Mammary epithelial cell (primary cell): ENCODE measurements at places on chromosomes 1 and 21. TPM values are rescaled to one million over a fixed set of nuclear protein-coding genes. Genes with fewer than 3 reads are reported as not detected.
A peak's percentile ranks its signal among the peaks of the same experiment; 100 is the strongest.

The PPFIA4 gene
- total RNA-seq = 8.3 TPM

The LIN28A gene
- not detected in 2 replicates for total RNA-seq

The RPTN gene
- total RNA-seq = not detected

The DIO1 gene
- total RNA-seq = not detected in 2 replicates

The PLA2G2C gene
- total RNA-seq = not detected in 2 replicates

The RXFP4 gene
- not detected in 2 replicates for total RNA-seq

- DNase-seq = no peak
Observed at GRCh38 chr1:6560267-6560666, 5.2 kb downstream of the TAS1R1 start.

- DNase-seq = peak; percentile 50
Observed at GRCh38 chr1:31760471-31761470, 3.4 kb downstream of the ADGRB2 start.

- DNase-seq = no peak
Observed at GRCh38 chr1:201566933-201567801, 28.2 kb downstream of the NAV1 start.

DNA sequence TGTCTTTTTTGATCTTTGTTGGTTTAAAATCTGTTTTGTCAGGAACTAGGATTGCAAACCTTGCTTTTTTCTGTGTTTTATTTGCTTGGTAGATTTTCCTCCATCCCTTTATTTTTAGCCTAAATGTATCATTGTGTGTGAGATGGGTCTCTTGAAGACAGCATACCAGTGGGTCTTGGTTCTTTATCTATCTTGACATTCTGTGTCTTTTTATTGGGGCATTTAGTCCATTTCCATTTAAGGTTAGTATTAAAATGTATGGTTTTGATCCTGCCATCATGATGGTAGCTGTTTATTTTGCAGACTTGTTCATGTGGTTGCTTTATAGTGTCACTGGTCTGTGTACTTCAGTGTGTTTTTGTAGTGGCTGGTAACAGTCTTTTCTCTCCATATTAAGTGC is 14.1 kb downstream of the ZNF678 start:
- DNase-seq = no peak

GRCh38 chr1:197683895-197684553 is 91.3 kb downstream of the DENND1B start:
- DNase-seq = peak; percentile 63

GRCh38 chr1:203828503-203828902 is 32.9 kb upstream of the SNRPE start:
- no peak for DNase-seq

GRCh38 chr1:21874328-21874727 is 62.3 kb downstream of the LDLRAD2 start:
- DNase-seq = no peak

GRCh38 chr1:22507587-22507986 is 55.7 kb upstream of the EPHA8 start:
- no peak for DNase-seq

DNA sequence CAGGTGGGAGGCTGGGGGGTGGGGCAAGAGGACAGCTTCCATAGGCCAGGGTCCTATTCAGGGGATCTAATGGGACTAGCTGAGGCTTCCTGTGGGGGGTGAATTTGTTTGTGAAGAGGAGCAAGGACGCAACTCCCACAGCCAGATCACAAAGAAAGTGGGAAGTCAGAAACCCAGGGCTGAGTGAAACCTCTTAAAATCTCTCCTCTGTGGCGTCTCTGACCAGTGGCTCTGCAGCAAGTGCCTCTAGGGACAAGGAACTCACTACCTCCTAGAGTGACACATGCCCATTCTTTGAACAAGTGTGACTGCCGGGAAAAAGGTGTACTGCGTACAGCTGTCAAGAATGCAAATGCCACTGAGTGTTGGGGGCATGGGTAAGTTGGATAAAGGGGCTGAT is 187.9 kb downstream of the HIVEP3 start:
- no peak for DNase-seq

DNA sequence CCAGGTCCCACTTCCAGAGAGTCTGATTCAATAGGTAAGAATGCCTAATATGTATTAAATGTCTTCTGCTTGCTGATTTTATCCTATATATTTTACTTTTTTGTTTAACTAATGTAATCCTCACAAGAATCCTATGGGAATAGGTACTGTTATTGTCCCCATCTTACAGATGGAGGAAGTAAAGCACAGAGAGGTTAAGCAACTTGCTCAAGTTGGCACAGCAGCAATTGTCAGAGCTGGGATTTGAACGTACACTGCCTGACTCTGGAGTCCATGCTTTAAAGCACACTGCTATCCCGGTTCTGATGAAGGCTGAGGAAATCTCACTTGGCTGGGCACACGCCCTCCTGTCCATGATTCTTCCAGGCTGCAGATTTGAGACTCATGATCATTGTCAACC is 62.8 kb downstream of the IGSF21 start:
- DNase-seq = no peak

DNA sequence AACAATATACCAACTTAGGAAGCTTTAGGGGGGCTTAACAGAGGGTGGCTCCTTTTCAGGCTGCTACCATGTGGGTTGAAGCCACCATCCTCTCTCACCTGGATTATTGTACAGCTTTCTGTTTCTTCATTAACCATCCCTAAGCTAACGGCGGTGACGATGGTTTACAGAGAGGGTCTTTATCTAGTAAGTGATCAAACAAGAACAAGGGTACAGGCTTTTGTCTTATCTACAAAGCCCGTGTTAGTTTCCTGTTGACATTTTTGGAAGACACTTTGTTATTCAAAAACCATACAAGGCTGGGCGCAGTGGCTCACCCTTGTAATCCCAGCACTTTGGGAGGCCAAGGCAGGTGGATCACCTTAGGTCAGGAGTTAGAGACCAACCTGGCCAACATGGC is 20.4 kb downstream of the SLC25A33 start:
- no peak for DNase-seq

DNA sequence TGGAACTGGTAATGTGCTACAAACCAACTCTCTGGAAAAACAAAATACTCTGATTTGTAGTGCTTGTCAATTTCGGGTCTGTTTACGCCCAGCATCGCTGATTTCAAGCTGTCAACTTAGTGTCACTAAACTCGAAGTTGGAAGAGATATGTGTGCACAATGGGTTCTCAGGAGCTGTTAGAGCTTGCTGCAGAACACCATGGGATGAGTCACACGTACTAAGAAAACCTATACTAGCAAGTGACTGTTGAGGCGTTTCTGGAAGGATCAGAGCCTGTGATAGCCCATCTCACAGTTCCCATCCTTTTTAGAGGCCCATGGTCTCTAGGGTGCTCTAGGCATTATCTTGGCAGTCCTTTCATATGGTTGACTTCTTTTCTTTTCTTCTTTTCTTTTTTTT is 14.3 kb downstream of the GMEB1 start:
- DNase-seq = peak; percentile 39

GRCh38 chr1:53982763-53983104 is 35.3 kb downstream of the LDLRAD1 start:
- no peak for DNase-seq

DNA sequence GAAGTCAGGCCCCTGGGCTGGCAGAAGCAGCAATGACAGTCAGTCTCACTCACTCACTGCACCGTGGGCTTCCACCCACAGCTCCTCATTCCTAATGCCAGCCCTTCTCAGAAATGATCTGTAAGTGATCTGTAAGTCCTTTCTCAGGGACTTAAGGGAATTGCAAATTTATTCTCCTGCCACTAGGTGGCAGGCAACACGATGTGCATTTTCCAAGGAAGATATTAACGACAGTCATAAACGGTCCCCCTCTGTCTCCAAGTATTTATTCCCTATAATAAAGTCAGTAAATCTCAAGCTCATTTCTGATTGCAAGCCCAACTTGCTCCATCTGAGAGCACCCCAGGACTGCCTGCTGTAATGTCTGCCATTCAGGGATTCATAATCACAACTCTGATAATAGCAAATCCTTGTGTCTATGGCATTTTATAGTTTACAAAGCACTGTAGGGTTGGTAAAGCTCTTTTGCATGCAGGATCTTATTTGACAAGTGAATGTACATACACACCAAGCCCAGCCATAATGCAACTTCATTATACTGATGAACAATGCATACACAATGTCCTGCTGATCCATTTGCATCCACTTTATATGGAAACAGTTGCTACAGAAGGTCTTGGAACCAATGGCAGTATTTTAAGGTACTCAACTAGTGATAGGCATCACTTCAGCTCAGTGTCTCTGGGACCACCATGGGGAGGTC is 380.5 kb upstream of the CAMK1G start:
- DNase-seq = peak; percentile 40

DNA sequence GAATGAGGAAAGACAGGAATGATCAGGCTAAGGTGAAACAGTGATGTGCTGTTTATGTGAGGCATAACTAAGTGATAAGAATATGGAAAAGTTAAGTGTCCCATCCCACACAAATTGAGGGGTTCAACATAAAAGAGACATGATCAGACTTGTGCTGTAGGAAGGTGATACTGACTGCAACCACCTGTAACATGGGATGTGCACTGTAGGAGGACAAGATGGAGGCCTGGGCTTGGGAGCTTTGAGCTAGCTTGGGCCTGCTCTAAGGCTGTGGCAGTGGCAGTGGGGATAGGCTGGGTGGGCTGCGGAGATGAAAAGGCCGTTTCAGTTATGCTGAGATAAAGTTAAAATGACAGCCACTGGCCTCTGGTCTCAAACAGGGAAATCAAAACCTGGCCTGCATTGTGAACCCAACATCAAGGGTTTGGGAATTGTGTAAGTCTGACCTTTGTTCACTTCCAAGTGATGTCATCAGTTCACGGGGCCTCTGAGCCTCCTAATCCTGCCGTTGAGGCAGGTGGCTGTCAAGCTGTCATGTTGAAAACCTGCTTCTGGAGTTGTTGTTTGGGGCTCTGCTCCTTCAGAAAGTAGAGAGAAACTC is 61.2 kb upstream of the TENT5C start:
- DNase-seq = no peak

- DNase-seq = no peak
Observed at GRCh38 chr1:174152427-174152826, 6.9 kb upstream of the RABGAP1L start.

DNA sequence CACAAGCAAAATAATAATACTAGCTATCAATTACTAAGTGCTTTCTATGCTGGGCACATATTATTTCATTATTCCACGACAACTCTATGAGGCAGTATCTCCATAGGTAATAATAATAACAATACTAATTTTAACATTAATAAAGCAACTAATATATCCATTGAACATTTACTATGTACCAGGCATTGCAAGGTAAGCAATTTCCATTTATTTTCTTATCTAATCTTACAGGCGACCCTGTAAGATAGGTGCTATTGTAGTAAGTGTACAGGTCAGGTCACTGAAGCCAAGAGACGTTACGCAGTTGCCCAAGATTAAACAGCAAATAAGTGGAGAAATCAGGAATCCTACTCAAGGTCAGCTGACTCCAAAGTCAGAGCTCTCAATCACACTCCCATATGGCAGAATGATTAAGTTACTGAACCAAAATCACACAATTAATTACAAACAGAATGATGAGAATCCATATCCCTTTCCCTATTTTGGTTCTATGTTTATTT is 198.4 kb downstream of the SLC45A1 start:
- DNase-seq = no peak

- DNase-seq = no peak
Observed at GRCh38 chr1:60581455-60582220, 500.7 kb upstream of the NFIA start.

DNA sequence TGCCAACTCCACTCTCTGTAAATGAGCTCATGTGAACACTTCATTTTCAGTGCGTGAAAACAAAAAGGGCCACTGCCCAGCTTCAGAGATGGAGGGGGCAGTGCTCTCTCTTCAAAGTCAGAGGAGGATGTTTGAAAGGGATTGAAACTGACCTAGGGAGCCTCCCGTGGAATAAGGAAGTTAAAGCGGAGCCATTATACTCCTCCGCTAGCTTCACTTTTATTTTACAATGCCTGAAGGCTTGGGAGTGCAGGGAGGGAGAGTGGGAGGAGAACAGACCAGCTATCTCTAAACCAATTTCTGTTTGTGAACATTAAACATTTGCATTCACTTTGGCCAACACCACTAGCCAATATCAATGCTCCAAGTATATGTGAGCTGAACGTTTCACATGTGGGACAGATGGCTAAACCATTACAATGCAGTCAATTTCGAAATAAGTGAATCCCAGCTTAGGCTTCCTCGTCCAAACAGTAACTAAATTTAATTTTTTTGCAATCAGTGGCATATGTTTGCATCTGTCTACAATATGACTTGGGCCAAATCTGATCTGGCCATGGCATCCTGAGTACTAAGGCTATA is 126.9 kb downstream of the ESRRG start:
- DNase-seq = no peak

DNA sequence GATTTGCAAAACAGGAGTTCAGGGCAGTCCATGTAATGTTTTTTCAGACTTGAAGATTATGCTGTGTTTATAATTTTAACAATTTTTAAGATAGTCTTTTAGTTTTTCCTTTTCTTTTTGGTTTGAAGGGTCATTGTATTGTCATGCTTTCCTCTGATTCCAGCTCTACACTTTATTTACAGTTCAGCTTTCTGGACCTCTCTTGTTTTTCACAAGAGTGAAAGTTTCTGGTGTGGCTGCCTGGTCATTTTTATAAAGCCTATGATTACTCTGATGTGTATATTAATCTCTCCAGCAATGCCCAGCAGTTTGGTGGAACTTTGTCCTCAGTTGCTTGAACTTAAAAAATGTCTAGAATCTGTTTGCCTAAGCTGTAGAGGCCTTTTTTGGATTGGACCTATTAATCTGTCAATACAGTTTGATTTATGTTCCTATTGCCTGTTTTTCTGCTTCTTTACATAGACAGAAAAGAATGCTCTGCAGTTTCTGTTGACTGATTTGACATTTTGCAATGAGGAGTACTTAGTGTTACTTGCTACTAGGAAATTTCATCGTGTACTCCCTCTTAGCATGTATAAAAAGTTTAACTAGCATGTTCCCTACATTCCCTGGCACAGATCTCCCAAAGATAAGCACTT is 52.2 kb downstream of the XCL2 start:
- no peak for DNase-seq

GRCh38 chr1:176754676-176755075 is 291.7 kb downstream of the PAPPA2 start:
- no peak for DNase-seq

- DNase-seq = peak; percentile 30
Observed at GRCh38 chr1:94275083-94275482, 37.7 kb upstream of the ARHGAP29 start.

- DNase-seq = no peak
Observed at GRCh38 chr1:167635156-167635648, 5.2 kb downstream of the RCSD1 start.

DNA sequence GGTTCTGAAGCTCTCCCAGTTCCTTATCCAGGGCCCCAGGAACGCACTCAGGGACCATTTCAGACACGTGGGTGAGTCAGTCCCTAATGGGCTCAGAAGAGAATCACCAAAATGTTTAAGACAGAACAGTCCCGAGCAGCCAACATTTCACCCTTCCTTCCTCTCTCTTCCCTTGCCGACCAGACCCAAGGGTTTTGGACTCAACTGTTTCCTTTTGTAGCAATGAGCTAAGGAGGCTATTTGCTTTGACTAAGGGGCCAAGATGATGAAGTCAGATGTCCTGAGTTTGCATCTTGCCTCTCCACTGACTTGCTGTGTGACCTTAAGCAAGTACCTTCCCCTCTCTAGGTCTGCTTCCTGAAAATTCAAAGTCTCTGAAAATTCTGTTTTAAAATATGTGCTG is 472.3 kb upstream of the VAMP3 start:
- DNase-seq = no peak

GRCh38 chr1:1245178-1245816 is 1.2 kb downstream of the C1QTNF12 start:
- DNase-seq = no peak
